ENCODE measurements at places on chromosomes 13 and 19.

DNA sequence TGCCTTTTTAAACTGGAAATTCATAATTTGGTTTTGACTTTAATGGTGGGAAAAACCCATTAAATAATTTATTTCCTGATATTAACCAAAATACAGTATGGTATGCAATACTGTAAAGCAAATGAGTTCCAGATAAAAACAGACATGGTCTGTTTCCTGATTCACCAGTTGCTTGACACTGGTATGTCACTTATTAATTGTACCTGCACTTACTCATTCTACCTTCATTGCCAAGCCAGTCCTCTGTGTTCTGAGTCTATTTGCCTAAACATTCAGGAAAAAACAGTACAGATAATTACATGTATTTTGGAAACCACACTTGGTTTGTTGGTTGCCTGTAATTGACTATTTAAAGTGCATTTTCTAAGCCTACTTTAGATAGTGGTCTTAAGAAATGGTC lies 159.3 kb downstream of the TNFRSF19 start:
- DNase-seq, result no peak

- DNase-seq, result no peak
Observed at GRCh38 chr19:4583961-4584669, 24.6 kb upstream of the SEMA6B start.

DNA sequence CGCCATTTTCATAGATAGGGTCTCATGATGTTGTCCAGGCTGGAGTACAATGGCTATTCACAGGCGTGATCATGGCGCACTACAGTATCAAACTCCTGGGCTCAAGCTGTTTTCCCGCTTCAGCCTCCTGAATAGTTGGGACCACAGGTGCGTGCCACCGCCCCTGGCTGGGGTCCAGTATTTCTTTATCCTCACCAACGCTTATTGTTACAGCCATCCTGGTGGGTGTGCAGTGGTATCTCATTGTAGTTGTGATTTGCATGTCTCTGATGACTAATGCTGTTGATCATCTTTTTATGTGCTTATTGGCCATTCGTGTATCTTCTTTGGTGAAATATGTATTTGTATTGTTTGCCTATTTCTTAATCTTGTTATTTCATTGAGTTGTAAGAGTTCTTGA lies 49.0 kb downstream of the SIPA1L3 start:
- DNase-seq, result no peak

DNA sequence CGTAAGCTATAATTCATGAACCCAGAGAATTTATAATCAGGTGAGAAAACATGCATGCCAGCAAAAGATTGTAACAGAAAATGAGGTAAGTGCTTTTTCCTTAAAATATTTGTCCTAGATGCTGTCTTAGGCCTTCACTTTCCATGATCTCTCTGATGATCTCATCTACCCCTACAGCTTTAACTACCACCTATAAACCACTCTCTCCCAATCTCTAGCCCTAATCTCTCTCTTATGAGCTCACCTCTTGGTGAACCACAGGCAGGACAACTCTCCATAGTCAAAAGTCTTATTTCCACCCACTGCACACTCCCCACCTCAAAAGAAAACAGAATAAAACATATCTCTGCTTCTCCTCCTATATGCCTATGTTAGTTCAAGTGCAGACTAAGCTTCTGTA lies 137.1 kb downstream of the SLC7A1 start:
- no peak for DNase-seq

- peak; percentile 61 for DNase-seq
Observed at GRCh38 chr19:12611361-12611699, 610 bp downstream of the ZNF791 start.

GRCh38 chr13:98496479-98496791 lies 80.5 kb downstream of the STK24 start:
- DNase-seq, result no peak

GRCh38 chr13:78785764-78786163 lies 126.8 kb upstream of the OBI1 start:
- no peak for DNase-seq

DNA sequence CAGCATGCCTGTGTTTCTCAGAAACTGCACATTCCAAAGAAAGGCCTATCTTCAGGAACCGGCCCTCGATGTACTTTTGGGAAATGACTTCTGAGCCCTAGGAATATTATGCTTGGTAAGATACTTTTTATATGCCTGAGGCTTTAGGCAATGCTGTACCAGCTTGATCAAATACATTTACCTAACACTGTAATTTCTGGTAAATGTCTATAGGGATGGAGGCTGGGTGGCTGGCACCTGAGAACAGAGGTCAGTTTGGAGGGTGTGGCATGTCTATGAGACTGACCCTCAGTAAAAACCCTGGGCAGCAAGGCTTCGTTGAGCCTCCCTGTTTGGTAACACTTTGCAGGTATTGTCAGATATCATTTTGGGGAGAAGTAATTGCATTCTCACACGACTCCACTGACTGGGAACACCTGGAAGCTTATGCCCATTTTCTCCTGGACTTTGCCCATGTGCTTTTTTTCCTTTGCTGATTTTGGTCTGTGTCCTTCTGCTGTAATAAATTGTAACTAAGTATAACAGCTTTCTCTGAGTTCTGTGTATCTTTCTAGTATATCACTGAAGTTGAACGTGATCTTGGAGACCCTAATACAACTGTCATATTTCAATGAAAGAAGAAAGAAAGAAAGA lies 1339.1 kb downstream of the OLFM4 start:
- no peak for DNase-seq

DNA sequence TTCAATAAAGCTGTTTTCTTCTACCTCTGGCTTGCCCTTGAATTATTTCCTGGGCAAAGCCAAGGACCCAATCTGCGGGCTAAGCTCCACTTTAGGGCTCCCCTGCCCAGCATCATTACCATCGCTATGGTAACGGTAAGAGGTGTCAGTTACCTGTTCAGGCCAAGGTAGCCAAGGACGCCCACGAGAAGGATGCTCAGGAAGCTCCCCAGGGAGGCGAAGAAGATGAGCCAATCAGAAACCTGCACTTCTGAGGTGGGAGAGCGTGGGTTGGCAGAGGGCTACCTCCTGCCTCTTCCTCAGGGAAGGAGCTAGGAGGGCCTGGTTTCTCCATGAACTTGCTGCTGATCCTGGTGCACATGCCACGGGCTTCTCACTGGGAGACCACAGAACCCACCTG lies 24.7 kb downstream of the IL12RB1 start:
- no peak for DNase-seq

DNA sequence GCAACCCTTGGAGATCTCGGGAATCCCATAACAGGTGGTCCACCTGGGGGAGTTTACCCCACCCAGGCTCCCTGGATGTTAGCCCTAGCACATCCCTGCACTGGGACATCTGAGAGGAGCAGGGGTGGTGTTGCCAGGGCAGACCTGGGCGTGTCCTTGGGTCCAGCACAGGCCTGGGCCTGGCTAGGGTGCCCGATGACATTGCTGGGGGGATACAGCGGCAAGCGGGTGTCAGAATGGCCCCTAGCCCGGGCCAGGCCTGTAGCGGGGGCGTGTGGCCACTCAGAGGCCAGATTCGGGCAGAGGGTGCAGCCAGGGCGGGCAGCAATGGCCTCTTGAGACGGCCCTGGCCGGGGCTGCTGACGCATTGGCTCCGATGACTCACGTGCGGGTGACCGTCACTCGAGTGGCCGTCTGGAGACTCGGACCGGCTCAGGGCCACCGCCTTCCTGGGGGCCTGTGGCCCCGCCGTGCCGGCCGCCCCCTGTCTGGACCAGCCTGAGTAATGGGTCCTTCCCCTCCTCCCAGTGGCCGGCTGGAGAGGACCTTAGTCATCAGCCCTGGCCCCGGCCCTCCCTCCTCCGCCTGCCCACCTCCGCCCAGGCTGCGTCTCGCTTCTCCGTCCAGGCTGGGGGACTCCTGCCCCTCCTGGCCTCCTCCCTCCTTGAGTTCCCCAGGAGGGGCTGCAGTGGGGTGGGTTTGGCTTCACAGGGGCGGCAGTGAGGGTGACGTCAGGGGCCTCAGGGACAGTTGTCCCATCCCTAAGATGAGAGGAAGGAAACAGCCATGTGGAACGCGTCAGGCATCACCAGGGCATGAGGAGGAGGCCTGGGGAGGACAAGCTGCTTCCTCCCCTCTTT lies 23.2 kb upstream of the CRTC1 start:
- no peak for DNase-seq

DNA sequence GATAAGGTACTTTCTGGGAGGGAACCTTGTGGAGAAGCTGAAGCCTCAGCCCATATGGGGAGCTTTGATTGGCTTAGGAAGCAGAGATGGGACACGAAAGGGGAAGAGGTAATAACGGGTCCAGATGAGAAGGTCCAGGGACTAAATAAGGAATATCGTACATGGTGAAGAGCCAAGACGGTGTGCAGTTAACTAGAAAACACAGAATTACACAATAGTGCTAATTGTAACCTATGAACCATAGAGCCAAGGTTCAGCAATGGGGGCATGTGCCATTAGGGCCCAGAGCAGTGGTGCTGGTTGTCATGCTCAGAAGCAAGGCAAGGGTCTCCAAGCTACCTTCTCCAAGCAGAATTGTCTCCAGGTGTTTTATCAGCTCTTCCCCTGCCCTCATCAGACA lies 106.1 kb downstream of the IRS2 start:
- DNase-seq, result no peak

DNA sequence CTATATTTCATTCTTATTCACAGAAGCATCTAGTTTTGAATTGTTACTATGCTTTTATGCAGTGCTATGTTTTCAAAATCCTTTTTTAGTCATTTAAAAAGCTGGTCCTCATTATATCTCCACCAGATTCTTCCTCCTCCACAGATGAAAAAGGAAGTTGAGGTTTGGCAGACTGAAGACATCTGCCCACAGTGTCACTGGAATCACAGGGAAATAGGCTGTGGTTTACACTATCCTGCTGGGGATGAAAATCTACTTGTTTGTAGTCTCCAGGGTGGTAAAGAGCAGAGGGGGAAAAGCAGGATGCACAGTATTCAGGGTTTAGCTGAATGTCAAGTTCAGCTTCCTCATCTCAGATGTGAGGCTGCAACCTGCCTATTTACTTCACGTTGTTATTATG lies 351.2 kb downstream of the DNAJC15 start:
- peak; percentile 19 for DNase-seq

- DNase-seq, result peak; percentile 37
Observed at GRCh38 chr13:41458761-41459431, 1.5 kb downstream of the RGCC start.

- DNase-seq, result no peak
Observed at GRCh38 chr13:20964904-20965303, 62.4 kb upstream of the XPO4 start.

- DNase-seq, result no peak
Observed at GRCh38 chr19:33443638-33444561, 70.4 kb downstream of the CEBPG start.

DNA sequence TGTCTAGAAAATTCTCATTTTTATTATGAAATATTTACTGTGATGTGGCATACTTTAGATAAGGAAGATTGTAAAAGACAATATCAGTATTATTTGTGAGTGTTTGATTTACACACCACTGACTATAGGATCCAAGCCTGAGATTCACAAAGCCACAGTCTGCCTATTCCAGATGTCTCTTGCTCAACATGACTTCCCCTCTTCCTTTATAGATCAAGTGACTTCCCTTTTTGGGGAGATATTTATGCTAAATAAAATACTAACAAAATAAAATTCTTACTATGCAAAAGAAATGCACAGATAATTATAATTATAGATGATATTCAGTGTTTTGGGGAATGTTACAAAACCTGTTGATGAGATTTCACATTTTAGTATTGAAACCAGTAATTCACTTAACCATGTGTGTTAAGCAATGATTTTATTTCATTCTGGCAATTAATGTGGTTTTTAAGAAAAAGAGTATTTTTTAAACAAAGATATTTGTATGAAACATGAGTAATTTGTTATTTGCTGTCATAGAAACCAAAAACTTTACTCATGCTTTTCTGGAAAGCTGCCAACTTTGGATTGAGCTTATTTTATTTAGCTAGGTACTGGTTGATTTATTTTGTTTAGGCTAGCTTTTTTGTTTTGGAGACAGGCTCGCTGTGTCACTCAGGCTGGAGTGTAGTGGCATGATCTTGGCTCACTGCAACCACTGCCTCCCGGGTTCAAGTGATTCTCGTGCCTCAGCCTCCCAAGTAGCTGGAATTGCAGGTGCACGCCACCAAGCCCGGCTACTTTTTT lies 13.7 kb upstream of the GPR183 start:
- peak; percentile 50 for DNase-seq

DNA sequence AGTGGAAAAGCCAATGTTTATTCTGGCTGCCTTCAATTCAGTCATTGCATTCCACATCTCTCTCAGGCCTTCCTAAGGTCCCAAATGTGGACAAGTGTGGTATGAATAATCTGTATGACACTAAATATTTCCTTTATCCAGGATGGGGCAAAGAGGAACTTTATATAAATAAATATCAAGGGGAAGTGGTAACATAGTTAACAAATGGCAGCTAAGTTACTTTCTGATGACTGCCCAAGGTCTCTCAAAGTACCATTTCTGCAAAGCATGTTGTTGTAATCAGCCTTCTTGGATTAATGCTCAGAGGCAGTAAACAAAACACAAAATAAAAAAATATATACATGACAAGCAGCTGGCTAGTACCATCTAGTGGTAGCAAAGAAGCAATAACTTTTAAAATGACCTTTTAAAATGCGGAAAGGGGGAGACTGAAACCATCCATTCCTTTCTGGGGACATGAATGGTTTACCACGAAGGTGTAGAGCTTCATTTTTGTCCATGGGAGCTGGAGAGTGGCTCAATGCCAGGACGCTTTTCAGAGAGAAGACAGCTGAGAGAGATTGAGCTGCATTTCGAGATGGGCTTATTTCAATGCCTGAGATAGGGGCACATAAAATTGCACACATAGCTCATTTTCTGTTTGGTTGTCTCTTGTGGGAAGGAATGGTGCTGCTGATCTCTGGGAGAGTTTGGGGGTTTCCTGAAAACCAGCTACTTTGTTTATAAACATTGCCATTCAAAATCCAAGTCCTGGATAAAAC lies 259.2 kb downstream of the RFC3 start:
- peak; percentile 21 for DNase-seq

DNA sequence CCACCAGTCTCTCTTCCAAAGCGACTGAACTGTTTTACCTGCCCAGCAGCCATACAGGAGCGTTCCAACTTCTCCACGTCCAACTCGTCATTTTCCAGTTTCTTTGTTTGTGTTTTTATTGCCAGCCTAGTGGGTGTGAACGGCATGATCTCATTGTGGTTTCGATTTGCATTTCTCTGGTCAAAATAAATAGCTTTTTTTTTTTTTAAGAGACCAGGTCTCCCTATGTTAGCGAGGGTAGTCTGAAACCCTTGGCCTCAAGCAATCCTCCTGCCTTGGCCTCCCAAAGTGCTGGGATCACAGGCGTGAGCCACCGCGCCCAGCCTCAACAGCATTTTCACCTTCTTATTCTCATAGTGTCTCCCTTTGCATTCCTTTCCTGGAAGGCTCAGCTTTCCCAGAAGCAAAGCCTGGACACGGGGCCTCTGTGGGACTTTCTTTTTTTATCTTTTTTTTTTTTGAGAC lies 4.2 kb upstream of the JSRP1 start:
- no peak for DNase-seq

DNA sequence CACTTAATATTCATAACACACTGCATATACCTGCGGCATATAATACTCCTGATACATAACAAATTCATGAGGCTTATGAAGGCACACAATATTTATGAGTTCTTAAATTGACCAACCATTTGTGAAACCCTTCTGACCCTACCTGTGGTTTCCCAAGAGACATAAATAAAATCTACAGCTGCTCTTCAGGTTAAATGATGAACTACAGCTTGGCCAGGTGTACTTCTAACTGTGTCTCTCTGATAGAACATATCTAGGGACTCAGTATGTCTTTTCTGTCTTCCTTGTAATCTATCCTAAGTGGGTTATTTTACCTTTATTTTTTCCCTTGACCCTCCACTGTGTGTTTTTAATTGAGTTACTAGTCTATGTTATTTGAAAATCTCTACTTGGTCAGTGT lies 189.9 kb upstream of the UFM1 start:
- DNase-seq, result no peak

- no peak for DNase-seq
Observed at GRCh38 chr19:10744253-10744798, 26.4 kb downstream of the DNM2 start.

GRCh38 chr13:96646515-96647211 lies 347.6 kb downstream of the OXGR1 start:
- DNase-seq, result no peak

Data from foreskin melanocyte (primary cell).